ENCODE measurements at places on chromosomes 4 and X.

- DNase-seq, result no peak
Observed at GRCh38 chr4:66564901-66565651, 894.8 kb upstream of the EPHA5 start.

GRCh38 chr4:127781300-127782024 is 660 bp upstream of the HSPA4L start:
- DNase-seq, result no peak

DNA sequence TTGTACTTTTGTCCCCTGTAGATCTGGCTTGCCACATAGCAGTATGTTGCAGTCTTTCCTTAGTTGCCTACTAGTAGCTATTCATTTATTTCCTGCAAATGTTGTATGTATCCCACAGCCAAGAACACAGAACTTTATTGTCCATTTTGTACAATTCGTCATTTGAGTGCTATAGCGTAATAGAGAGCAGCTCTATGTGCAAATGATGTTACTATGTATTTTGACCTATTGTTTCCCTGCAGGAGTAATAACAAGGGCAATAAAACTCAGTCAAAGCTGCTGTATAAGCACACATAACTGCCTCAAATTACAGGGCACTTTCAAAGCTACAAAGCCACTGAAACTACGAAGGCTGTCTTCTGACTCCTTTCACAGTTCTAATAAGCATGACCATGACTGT is 48.1 kb downstream of the NRK start:
- DNase-seq, result no peak

GRCh38 chr4:133145758-133146573 is 3.1 kb upstream of the PCDH10 start:
- no peak for DNase-seq

DNA sequence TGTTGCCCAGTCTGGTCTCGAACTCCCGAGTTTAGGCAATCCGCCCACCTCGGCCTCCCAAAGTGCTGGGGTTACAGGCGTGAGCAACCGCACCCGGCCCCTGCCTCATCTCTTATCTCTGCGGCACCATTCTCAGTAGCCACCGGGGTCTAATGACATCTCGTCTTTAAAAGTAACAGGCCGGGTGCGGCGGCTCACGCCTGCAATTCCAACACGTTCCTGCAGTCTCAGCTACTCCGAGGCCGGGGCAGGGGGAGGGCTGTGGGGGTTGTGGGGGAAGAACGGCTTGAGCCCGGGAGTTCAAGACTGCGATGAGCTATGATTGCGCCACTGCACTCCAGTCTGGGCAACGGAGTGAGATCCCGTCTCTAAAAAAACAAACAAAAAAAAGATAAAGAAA is 28.8 kb downstream of the ING2 start:
- DNase-seq, result no peak

DNA sequence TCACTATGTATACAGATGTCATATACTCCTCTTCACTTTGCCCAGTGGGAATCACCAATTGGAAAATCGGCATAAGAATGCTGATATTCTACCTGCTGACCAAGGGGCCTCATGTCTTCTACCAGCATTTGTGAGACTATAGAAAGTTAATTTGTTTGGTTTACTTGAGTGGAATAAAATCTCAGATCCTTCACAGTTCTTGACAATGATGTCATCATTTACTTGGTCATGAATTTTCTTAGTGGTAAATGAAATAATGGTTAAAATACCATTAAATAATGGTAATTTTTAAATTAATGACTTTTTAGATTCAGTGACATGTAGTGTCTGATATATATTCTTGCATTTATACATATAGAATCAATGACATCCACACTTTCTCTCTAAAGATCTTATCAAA is 1052.6 kb downstream of the ADGRL3 start:
- no peak for DNase-seq

DNA sequence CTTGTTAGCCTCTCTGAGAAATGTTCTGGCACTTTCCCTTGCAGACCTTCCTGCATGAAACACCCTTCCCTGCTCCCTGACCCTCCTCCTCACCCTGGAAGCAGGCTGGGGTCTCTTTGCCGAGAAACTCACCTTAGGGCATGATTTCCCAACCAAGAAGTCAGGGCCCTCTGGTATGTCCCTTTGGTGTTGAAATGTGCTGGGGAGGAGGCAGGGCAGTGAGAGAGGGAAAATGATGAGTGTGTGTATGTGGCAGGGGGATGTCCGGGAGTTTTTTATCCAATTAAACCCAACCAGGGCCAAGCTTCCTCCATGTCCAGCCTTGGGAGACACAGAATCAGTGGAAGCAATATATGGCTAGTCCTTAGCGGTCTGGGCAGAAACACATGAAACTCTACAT is 5.1 kb downstream of the ELF4 start:
- DNase-seq, result no peak

DNA sequence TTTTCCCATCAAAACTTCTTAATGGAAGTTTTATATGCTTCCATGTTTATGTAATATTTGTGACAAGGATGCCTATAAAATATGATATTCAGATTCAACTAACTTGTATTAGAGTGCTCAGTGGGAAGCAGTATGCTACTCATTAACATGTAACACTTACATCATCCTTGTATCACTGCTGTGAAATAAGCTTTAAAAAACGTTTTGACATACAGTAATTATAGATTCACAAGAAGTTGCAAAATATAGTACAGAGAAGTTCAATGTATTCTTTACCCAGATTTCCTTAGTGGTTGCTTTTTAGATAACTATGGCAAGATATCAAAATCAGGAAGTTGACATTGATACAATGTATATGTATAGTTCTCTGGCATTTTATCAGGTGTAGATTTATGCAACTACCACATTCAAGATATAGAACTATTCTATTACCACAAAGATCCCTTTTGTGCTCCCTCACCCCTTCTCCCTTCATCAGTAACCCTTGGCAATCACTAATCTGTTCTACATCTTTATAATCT is 56.3 kb downstream of the DTHD1 start:
- DNase-seq, result no peak

GRCh38 chr4:81723927-81724587 is 252.3 kb upstream of the RASGEF1B start:
- no peak for DNase-seq

- DNase-seq, result no peak
Observed at GRCh38 chr4:77501851-77502250, 103.8 kb upstream of the CXCL13 start.

GRCh38 chrX:106612393-106612763 is 600 bp downstream of the RADX start:
- DNase-seq, result no peak

DNA sequence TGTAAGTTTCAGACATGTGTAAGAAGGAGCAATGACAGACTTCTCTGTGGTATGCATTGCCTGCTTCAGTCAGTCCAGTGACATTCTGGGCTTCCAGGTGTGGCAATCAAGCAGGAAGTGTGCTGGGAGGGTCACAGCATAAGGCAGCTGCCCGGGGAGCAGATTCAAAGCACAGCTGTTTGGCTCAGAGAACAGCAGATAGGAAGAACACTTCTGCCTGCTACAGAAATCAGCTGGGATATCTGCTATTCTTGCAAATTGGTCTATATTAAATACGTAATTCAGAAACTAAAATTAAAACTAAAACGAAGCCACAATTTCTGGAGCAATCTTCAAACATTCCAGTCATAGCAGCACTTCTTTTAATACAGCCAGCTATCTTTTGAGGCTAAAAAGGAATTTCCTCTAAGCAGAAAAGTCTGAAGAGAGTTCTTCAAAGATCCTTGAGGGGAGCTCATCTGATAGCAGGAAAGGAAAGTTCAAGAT is 47.5 kb upstream of the GALNT7 start:
- DNase-seq, result no peak

GRCh38 chr4:2075987-2076907 is 17.1 kb downstream of the NAT8L start:
- DNase-seq, result no peak

- no peak for DNase-seq
Observed at GRCh38 chr4:112185334-112185733, 40.1 kb downstream of the FAM241A start.

GRCh38 chr4:123415977-123416376 is 19.4 kb downstream of the SPRY1 start:
- no peak for DNase-seq

GRCh38 chr4:110510955-110511544 is 35.1 kb downstream of the ENPEP start:
- DNase-seq, result peak; percentile 56

- no peak for DNase-seq
Observed at GRCh38 chrX:30568136-30568535, 9.4 kb downstream of the TASL start.

DNA sequence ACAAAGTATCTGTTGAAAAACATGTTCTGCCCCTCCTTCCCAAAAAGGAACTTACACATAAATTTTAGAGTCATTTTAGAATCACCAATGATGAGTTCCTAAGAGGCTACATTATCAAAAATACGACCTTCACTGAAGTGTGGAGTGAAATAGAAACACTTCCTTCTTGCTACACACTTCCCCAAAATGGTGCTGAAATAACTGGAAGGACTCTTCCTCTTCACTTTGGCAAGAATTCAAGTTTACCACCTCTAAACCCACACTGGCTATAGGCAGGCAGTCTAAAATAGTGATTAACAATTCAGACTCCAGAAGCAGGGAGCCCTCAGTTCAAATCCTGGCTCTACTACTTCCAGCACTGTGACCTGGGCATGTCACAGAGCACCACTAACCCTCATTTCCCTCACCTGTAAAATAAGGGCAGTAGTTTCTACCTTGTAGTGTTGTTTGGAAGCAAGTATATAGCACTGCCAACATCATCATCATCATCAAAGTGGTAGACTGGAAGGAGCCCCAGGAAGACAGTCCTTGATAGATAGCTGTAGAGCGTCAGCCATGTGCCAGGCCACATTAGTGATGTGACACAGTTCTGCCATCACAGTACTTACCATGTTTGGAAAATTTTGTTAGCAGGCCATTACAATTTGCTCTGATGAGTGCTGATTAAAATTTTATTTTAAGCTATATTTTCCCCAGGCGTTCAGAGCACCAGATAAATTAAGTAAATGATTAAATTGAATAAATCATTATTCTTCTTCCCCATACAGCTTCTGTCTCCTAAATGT is 103.3 kb downstream of the PARM1 start:
- DNase-seq, result no peak

- DNase-seq, result no peak
Observed at GRCh38 chr4:26864899-26865298, 4.3 kb downstream of the STIM2 start.

GRCh38 chr4:106266201-106266600 is 49.8 kb downstream of the TBCK start:
- DNase-seq, result peak; percentile 34

DNA sequence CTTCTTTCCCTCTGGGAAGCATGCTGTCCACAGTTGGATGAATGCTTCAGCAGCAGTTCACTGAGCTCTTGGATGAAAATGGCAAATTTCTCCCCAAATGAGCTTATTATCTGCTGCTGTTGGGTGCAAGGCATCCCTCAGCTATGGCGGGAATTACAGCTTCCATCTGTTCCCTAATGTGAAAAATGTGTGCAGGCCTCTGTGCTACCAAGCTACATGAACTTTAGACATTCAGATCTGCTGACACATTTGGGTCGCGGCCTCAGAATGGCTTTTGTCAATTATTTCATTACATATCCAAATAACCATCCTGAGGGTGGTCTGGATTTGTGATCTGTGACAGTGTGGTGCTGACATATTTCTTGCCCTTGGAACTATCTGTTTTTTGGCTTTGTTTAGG is 119.5 kb upstream of the SCML1 start:
- DNase-seq, result no peak

DNA sequence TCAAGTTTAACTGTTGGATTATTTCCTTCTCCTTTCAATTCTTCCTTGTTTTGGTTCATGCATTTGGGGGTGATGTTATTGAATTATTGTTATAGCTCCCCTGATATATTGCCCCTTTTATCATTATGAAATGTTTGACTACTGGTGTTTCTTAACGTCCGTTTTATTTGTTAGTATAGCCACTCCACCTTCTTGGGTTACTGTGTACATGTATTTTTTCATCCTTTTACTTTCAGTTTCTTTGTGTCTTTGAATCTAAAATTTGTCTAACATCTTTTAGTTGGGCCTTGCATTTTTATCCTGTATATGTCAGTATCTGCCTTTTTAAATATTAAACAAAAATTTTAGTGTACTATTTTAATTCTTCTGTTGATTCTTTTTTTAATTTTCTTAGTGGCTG is 88.7 kb downstream of the TNIP2 start:
- no peak for DNase-seq

GRCh38 chr4:127052742-127053141 is 580.0 kb upstream of the INTU start:
- no peak for DNase-seq

DNA sequence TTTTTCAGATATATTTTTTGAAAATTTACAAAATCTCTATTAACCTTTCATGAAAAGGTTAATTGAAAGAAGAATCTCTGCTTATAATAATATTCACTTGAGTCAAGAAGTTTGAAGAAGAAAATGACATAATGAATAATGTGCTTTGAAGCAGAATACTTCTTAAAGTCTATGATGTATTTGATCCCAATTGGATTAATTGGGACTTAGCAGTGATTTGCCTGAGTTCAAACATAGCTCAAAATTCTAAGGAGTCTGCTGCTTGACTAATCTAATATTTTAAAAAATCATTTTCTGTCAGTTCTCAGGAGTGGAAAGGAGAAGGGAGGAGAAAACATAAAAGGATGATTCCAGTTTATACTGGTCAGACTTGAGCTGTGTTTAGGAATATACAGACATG is 1150.4 kb upstream of the INTU start:
- DNase-seq, result no peak

DNA sequence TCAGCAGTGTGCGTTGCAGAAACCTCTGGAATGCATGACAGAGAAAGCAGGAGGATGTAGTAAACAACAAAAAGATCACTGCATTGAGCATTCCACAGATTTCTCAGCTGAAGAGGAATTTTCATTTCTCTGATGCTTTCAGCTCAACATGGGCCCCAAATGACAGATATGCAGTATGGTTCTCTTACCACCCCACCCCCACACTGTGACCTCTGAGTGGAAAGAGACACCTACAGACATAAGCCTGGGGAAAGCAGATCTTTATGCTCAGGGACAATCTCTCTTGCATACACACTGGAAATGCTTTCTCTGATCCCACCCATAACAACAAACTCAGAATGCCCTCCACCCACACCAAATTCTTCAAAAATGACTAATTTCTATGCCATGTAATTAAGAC is 983.7 kb upstream of the LCORL start:
- no peak for DNase-seq

DNA sequence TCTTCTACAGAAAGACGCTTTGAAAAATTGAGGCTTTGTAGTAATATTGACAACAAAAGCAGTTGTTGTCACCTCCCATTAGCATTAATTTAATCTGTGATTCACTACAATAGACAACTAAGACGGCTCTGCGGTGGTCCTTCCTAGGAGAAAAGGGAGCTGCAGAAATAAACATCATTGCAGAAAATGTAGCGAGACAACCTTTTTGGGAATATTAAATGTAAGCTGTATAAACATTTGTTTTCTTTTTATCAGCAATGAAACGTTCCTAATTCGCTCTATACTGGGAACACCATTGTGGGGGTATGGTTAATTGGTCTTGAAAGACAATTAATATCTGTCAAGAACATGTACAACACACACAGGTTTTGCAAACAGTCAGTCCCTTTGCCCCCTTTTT is 583.3 kb upstream of the TENM3 start:
- no peak for DNase-seq

GRCh38 chr4:65918212-65918611 is 247.9 kb upstream of the EPHA5 start:
- no peak for DNase-seq

All from HCT116 (cell line).